ENCODE measurements at places on chromosomes 6 and 20.

- peak; percentile 64 for DNase-seq
Observed at GRCh38 chr6:3571250-3571681, 114.4 kb upstream of the SLC22A23 start.

DNA sequence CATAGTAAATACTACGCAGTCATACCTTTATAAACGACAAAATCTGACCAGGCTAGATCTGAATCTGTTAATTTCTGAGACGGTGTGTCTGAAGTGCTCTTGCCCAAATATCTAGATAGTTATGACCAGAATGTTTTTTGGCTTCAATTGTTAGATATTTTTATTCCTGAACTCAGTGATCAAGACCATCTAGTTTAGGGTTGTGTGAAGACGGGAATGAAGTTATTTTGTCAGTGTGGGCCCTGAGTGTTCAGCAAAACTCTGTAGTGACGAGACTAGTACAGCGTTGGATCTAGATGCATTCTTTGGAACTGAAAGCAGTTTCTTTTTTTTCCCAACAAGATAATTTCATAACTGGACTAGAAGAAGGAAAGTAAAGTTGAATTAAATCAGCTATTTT lies 3.1 kb downstream of the STXBP5 start:
- no peak for DNase-seq

DNA sequence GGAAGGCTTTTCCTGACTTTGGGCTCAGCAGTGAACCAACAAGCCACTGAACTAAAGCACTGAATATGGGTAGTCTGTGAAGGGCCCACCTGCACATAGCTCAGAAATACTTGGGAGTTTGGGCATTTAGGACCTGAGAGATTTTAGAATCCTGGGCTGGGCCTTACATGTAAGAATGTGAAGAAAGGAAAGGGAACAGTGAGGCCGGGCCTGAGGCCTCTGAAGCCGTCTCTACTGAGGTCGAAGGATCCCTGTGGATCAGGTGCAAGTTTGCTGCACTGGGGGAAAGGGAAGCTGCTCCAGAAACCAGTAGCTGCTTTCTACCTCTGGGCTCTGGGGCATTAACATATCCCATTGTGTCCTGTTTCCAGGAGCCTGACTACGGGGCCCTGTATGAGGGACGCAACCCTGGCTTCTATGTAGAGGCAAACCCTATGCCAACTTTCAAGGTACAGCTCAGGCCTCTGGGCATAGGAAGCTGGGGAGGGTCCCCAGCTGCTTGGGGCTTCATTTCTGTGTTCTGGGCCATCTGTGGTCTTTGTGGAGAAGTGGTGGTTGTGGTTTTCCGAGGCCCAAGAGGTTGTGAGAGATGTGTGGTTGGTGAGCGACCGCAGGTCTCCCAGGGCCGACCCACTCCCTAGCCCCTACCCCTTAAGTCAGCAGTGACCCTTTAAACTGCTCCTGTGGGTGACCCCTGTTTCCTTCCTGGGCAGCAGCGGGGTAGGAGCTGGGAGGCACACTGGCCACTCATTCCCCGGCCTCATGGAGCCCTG lies 30.3 kb downstream of the PLCG1 start:
- peak; percentile 64 for DNase-seq

- peak; percentile 3 for DNase-seq
Observed at GRCh38 chr20:22623211-22623610, 38.8 kb upstream of the FOXA2 start.

DNA sequence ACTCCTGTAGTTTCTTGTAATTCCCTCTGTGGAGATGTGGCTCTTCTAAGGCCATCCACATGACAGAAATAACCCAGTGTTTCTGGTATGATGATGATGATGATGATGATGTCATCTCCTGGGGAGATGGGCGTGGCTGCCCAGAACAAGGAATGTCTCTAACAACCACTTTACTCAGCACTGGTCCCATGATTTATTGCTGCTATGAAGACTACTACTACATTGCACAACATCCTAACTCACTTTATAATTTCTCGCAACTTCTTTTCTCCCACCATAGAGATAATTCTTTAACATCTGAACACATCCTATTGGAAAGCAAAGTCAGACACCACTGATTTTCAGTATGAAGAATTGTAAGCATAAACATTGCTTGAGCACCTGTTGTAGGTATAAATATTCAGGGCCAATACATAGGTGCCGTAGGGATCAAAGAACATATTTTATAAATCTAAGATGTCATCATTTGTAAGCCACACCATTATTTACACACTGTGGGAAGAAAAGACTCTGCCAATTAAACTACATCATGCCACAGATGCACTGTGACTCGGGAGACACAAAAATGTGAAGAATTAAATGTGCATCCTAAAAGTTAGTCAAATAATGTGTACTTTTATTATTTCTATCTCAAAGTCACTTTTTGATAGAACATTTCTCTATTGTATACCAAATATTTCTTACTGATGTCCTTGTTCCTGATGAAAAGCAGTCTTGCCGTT lies 6.4 kb downstream of the TPMT start:
- DNase-seq: peak; percentile 9

- no peak for DNase-seq
Observed at GRCh38 chr6:16883414-16883813, 122.2 kb upstream of the ATXN1 start.

GRCh38 chr20:59032713-59033059 lies 551 bp upstream of the ATP5F1E start:
- DNase-seq: no peak

GRCh38 chr6:40671001-40671693 lies 84.0 kb upstream of the LRFN2 start:
- no peak for DNase-seq

- no peak for DNase-seq
Observed at GRCh38 chr6:104218116-104218515, 641.6 kb downstream of the HACE1 start.

DNA sequence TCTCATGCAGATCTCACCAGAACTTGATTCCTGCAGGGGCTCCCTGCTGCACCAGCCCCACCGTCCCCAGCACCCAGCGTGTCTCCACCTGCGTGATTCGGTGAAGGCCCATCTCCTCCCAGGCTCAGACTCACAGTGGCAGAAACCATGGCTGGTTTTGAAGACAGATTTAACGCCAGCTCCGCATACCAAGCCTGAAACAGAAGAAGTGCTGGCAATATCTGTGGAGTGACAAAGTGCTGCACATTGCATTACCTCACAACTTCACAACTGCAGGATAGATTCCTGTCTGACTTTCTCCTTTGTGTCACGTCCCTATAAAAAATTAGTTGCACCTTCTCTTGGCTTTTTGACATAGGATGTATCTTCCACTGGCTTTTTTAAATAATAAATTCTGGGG lies 120.7 kb downstream of the TTLL2 start:
- no peak for DNase-seq

DNA sequence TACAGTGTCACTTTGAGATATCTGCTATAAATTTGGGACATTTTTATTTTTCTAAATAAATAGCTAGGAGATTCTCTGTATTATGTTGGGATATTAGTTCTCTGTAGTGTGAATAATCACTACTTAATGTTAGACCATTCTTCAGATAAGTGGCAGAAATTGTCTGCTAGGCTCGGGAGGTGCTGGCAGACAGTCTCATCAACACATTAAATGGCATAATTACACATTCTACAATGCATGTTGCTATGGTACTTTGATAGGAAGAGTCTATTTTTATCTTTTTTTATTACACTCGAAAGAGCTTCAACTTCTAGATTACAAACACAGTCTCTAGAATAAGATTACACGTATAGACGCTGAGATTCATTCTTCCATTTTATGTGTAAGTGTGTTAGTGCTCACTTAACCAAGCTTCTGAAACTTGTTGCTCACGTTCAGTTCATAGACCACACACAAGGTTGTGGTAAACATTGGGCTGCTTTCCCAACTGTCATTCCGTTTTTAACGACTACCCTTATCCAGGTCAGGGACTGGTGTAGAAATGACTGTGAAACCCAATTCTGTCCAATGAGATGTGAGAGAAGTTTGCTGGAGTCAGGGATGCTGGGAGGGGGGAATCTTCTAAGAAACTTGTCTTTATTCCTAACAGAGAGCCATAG lies 78.6 kb downstream of the TPBG start:
- no peak for DNase-seq

DNA sequence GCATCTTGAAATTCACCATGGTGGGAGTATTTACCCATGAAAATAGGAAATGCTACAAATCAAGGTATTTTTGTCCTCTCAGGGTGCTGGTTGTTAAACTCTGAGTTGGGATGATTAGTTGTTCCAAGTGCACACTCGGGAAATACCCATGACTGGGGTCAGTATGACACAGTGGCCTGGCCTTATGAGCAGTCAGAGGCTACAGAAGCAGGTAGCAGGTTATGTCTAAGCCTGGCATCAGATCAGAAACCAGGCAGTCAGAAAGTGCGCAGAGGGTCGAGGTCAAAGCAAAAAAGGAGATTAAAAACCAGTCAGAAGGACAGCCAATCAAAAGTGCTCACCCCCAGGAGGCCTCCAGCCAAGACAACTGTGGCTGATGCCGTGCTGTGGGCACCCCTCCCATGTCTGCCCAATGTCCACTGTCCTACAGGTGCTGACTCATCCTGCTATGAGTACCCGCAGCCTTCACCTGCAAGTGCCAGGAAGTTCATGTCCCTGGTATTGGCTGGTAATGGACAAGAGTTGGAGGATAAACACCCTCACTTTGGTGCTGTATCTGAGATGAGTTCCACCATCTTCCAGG lies 117.4 kb upstream of the SLC24A3 start:
- no peak for DNase-seq

DNA sequence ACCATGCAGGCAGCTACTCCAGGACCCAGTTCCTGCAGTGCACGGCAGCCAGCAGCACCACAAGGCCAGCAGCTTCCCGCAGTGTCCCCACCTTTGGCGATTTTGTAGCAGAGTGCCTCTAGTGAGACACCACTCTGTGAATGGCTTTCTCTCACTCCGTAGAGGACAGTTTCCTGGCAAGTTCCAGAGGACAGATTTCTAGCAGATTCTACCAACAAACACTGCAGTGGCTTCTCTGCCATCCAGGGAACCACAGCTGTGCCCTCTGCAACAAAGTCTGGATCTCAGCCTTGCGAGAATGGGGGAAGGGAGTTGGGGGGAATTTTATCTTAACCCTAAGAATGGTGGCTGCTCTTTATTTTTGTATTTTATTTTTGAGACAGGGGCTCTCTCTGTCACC lies 28.7 kb downstream of the SNHG17 start:
- DNase-seq: no peak
